Activated CD8-positive, alpha-beta T cell treated with anti-CD3 and anti-CD28 coated beads for 36 hours (primary cell): ENCODE measurements at places on chromosomes 1 and 21. TPM values are rescaled to one million over a fixed set of nuclear protein-coding genes. Genes with fewer than 3 reads are reported as not detected.

The OR2L3 gene
- not detected for total RNA-seq

The TTC22 gene
- total RNA-seq: 3.3 TPM

The GPR37L1 gene
- not detected for total RNA-seq

The VASH2 gene
- total RNA-seq: 0.11 TPM

The FCAMR gene
- total RNA-seq: not detected

The PDC gene
- total RNA-seq: not detected

The HSF2BP gene
- total RNA-seq: 1.5 TPM

The OR2T33 gene
- total RNA-seq: not detected

The LRRC41 gene
- total RNA-seq: 32.2 TPM

The CTSS gene
- total RNA-seq: 36.7 TPM

The LRRC71 gene
- not detected for total RNA-seq

The GJC2 gene
- total RNA-seq: 3.5 TPM

The TMEM269 gene
- total RNA-seq: 0.22 TPM

The GSTM1 gene
- total RNA-seq: 47.9 TPM

The MYCL gene
- total RNA-seq: 0.13 TPM

The C1orf226 gene
- total RNA-seq: 0.20 TPM
